ENCODE measurements at places on chromosomes 3 and 15. TPM values are rescaled to one million over a fixed set of nuclear protein-coding genes. Genes with fewer than 3 reads are reported as not detected.

The ZNF662 gene
- total RNA-seq: 1.3 TPM

The TM6SF1 gene
- 2.0 TPM for total RNA-seq

The NR1D2 gene
- 63.2 TPM for total RNA-seq

The SERPINI2 gene
- total RNA-seq: not detected

Data from bronchial smooth muscle cell (primary cell).